Activated CD4-positive, alpha-beta T cell treated with anti-CD3 and anti-CD28 coated beads for 4 hours (primary cell): ENCODE measurements at places on chromosomes 16 and 17.

- no peak for DNase-seq
These were observed 36.3 kb upstream of the BCAR1 start for GRCh38 chr16:75287708-75288107.

DNA sequence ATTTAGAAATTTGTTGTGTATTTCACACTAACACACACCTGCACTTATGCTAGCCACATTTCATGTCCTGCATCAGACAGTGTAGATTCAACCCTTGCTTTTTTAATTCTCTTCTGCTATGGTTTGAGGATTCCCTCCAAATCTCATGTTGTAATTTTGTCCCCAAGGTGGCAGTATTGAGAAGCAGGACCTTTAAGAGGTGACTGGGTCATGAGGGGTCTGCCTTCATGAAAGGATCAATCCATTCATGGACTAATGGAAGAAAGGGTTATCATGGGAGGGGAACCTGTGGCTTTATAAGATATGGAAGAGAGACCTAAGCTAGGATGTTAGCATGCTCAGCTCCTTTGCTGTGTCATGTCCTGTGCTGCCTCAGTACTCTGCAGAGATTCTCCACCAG, 1032.2 kb downstream of the CDH11 start:
- DNase-seq = no peak

DNA sequence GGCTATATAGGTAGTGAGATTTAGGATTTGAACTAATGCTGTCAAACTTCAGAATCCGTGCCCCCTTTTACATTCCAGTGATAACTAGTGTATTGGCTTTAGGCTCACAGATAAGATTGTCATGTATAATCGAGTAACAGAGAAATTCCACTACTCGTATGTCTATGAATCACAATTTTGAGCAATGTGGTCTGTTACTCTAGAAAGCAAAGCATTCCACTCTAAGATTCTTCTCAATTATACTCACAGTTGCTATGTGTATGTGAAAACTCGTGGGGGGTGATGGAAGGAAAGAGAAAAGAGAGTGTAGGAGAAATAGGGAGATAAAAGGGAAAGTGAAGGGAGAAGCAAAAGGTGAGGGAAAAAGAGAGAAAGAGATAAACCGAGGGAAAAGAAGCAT, 1175.1 kb upstream of the GOT2 start:
- DNase-seq = no peak

DNA sequence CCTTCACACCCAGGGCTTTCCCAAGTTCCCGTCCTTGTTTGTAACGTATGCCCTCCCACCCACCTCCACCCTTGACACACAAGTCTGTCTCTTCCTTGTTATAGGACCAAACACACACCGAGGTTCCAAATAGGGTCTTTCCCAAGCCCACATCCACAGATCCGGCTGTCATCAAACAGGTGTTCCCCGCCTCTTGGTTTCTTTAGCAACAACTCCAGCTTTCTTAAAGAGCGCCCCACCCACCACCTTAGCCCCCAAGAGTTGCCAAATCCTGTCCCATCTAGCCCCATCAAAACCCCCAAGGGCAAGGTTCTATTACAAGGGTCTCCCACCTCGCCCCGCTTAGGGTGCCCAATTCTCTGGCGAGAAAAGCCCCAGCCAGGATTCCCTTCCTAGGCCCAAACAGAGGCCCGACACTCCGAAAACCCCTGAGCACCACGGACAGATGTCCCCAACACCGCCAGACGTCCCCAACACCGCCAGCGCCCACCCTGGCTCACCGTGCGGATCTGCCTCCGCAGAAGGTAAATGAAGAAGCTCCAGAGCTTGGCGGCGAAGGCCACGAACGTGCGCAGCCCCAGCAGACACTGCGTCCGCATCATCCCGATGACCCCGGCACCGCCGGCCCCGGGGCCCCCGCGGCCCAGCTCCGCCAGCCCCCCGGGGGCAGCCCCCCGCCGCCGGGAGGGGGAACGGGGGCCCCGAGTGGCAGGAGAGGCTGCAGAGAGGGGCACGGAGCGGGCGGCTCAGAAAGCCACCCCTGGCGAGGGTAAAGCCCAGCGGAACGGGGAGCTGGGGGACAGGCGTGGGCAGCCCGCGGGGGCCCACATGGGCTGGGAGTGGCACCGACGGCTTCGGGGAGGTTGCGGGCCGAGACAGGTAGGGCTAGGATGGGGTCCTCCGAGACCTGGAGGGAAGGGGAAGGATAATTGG, 573 bp downstream of the CTDNEP1 start:
- no peak for DNase-seq

GRCh38 chr16:31078597-31079341, 4.5 kb downstream of the ZNF646 start:
- DNase-seq = no peak

- no peak for DNase-seq
These were observed 11.8 kb downstream of the PLCG2 start for GRCh38 chr16:81790830-81791435.

GRCh38 chr17:50170662-50171370, 5.0 kb downstream of the SGCA start:
- peak; percentile 9 for DNase-seq

DNA sequence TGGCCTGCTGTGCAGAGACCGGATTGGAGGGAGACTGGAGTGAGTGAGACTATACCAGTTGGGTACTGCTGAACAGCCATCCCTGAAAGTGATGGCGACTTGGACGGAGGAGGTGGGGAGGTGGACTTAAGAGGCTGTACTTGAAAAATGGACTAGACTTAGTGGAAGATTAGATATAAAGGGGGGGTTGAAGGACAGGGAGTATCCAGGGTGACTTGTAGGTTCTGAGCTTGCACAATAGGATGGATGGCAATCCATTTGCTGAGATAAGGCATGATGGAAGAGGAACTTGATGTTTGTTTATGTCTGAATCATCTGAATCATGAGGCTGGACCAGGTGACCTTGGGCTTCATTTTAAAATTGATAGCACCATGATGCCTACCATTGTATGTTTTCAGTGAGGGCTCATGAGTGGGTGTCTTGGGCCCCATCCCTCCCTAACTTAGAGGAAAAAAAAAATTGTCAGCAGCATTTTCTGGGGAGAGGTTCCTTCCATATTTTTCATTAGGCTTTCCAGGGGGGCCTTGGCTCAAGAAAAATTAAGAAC, 41.2 kb downstream of the PRKCA start:
- DNase-seq = no peak

DNA sequence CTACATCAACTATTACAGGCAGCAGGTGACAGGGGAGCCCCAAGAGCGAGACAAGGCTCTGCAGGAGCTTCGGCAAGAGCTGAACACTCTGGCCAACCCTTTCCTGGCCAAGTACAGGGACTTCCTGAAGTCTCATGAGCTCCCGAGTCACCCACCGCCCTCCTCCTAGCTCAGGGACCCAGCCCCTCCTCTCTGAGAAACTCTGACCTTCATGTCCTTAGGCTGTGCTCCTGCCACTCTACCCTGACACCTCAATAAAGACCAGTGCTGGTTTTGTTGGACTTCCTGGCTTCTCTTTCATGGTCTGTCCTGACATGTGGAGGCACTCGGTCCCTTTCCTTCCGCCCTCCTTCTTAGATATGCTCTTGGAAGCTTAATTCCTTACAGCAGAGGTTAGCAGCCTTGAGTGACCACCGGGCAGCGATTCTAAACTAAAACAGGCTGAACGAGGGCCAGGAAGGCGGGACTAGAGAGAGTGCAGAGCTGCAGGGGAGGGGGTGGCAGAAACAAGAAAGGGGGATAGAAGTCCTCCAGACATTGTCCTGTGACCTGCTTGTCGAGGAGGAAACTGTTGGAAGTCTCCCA, 915 bp downstream of the AHSP start:
- DNase-seq = no peak

- no peak for DNase-seq
These were observed 12.4 kb downstream of the MLYCD start for GRCh38 chr16:83911290-83911689.

DNA sequence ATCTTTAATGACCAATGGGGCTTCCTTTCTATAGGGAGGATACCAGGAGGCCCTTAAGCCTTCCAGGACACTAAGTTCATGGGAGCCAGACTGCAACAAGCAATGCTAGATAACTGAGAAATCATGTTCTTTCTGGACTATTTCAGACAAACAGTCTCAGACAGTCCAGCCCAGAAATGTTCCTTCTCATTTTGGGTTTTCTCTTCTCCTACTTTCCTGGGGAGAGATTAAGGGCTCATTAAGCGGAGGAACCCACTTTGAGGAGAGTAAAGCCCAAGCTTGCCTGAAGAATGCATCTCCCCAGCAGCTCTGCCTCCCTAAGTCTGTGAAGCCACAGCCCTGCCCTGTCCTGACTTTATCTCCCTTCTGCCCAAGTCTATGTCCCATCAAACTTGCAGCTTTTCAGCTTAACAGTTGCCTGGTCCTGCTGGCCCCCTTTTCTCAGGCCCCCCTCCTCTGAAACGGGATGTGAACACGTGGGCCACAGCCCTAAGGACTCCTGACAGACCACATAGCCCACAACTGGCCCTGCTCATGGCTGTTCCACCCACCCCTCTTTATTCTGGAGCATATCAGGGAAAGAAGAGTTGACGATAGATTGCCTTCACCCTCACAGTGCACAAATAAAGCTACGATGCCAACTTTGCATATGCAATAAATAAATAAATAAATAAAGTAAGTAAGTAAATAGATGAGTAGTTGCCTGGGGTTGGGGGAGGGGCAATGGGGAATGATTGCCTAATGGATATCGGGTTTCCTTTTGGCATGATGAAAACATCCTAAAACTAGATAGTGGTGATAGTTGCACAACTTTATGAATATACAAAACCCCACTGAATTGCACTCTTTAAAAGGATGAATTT, 111.0 kb downstream of the N4BP1 start:
- DNase-seq = no peak

GRCh38 chr17:42670789-42671657, 5.8 kb downstream of the PLEKHH3 start:
- no peak for DNase-seq

DNA sequence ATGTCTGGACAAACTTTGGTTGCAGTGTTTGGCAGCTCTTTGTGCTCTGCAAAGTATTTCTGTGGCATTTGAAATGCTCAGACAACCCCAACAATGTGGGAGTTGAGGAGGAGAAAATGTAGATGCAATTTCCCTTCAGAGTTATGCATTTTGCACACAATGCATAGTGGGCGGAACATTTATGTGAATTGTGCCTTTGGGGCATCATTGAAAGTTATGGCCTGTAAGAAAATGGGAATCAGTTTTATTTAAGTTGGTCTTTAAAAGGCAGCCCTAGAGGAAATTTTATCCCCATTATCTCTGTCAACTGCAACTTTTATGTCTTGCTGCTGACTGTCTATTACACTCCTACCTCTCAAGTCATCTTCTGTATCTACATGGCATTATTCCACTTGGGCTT, 176.2 kb downstream of the MAP2K6 start:
- DNase-seq = no peak

- DNase-seq = no peak
These were observed 15.8 kb upstream of the CCL5 start for GRCh38 chr17:35895636-35896587.

GRCh38 chr17:28404812-28405570, 1.0 kb downstream of the SLC46A1 start:
- DNase-seq = no peak

DNA sequence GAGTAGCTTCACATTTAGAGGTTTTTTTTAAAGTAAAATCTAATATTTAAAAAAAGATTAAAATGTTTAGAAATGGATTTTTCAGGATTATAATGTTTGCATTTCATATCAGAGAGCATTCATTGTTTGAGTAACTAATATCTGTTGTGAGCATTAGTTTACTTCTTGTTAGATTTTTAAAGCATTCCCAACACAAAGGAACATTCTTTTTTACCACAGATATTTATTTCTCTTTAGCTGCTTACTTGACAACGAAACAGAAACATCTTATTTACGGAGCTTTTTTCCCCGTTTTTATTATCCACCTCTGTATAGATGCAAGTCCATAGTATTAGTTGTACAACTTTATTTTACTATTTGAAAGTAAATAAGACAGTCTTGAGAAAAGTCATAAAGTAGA, 53.0 kb downstream of the NFAT5 start:
- no peak for DNase-seq

GRCh38 chr17:10197721-10198508, 491 bp downstream of the GAS7 start:
- no peak for DNase-seq
